ENCODE measurements at places on chromosomes 7 and 10.

GRCh38 chr7:31955641-31956040 is 114.6 kb downstream of the PDE1C start:
- no peak for DNase-seq

DNA sequence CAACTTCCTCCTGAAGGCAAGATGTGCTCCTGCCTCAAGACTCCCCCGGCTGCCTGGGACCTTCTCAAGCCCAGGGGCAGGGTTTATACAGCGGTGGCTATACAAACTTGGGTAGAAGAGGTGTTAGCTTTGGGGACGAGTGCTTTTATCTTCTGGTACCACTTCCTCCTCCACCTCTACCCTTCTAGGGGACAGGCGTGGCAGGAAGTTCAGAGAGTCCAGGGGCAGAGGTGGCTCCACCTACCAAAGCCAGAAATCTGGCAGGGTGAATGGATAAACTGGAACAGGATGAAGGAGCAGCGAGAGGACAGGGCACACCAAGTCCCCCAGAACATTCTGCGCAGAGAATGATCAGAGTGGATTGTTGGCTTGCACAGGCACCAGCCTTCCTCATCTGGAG is 24.0 kb upstream of the TM9SF3 start:
- DNase-seq, result no peak

DNA sequence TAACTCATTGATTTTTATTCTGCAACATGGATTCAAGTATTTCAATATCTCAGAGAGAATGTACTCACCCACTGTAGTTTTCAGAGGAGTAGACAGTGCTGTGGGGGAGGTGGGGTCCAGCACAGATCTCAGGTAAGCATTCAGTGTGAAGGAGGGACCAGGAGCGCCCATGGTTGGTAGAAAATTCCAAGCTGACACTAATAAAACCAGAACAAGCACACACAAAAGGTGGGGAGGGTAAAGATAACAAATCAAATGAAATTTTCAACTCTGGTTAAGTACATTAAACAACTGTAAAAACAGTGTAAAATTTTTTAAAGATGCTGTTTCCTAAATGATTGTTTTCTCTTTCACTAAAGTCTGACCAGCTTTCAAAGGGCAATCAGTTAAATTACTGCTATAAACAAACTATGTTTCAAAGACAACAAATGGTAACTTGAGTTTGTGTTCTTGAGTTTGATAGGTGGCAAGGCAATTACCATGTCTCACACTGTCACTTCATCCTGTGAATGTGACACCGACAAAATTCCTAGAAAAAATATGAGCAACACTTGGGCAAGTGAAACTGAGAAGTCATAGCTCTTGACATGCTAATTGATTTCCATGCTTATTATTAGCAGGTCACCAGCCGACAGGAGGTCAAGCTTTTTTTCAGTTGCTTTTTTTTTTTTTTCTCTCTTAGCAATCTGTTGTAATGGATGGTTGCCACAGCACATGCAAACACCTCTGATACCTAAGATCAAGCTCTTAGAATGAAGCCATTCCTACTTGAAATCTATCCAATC is 205.8 kb upstream of the SLC26A5 start:
- DNase-seq, result no peak

- DNase-seq, result no peak
Observed at GRCh38 chr10:96022739-96023138, 20.6 kb upstream of the CCNJ start.

DNA sequence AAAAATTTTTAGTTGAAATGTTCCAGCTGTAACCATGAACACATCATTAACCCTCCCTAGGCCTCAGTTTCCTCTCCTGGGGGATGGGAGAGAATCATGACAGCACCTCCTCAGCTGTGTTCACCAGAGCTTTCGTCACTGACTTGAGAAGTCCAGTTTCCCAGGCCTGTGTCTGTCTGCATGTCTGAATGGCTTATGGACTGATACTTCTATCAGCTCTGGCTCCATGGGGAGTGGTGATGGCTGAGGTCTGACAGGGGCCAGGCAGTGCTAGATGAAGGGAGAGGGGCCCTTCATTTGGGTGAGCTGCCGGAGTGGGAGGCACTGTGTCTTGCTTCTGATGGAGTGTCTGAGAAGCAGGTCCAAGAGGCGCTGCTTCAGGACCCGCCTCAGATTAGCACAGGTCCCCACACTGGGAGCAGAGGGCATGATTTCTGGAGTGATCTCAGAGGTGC is 192.9 kb downstream of the PTPN20 start:
- peak; percentile 95 for DNase-seq

GRCh38 chr10:31341552-31341951 is 22.5 kb downstream of the ZEB1 start:
- no peak for DNase-seq

GRCh38 chr10:121159670-121160069 is 308.5 kb downstream of the WDR11 start:
- no peak for DNase-seq

DNA sequence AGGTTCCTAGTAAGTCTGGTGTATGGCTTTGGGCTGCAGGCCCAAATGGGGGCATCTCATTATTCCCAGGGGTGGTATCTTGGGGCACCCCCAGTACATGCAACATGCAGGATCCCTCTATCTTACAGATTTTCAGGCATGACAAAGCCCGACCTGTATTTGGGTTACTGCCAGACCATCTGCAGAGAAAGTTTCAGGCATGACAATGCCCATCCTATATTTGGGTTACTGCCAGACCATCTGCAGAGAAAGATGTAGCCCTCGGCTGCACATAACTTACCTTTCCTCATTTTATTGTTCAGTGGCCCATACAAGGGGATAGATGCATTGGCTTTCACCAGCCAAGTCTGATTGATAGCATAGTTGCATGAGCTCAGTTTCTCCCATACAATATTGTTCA is 112.2 kb upstream of the RAB18 start:
- DNase-seq, result no peak

GRCh38 chr7:87475359-87476178 is at the start of gene ABCB4:
TSS of gene ABCB4 (minus strand) at chr7:87475680. CDS start at chr7:87475465, 215 bp downstream.
- peak; percentile 55 for DNase-seq

DNA sequence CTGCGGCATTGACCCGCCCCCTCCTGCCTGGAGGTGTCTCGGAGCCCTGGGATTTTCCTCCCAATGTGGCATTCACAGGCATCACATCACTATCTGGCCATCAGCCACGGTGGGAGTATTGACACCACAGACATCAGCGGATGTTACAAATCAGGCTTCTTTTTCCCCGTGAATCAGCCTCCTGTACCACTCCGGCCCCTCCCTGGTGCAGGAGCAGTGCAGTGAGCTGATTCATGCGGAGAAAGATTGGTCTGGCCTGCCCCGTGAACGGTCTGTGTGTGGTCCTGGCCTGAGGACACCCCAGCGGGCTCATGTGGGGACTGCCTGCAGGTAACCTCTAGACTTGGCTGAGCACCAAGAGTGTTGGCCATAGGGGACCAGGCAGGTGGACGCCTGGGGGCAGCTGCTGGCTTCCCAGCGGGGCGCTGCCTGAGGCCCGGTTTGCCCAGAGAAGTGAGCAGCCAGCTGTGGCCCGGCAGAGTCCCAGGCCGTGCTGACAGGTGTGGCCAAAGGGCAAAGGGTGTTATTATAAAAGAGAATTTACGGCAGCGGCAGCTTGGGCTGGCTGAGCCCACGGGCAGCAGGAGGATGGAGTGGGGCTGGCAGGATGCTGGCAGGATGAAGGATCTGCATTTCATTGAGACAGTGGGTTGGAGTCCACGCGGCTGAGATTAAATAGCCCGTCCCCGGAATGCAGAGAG is 32.1 kb upstream of the GNA12 start:
- DNase-seq, result no peak

DNA sequence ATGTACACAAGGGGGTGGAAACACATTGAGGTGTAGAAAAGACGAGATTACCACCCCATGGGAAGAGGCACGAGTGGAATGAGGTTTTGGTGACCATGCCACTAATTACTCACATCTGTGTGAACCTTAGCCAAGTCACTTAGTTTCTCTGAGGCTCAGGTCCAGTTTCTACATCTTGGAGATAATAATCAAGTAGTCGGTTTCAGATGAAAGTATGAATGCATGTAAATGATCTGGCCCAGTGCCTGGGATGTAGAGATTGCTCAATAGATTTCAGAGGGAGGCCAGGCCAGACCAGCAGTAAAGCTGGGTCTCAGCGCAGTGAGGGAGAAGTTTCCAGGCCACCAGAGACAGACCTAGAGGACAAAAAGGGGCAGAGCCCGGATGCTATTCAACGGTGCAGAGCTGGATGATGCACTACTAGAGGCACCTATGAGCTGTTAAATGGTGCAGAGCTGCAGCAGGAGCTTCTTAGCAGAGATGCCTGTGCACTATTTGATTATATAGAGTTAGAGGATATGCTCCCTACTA is 725.1 kb downstream of the GRID1 start:
- peak; percentile 47 for DNase-seq

GRCh38 chr7:2488272-2488645 is 12.1 kb upstream of the GRIFIN start:
- DNase-seq, result no peak

DNA sequence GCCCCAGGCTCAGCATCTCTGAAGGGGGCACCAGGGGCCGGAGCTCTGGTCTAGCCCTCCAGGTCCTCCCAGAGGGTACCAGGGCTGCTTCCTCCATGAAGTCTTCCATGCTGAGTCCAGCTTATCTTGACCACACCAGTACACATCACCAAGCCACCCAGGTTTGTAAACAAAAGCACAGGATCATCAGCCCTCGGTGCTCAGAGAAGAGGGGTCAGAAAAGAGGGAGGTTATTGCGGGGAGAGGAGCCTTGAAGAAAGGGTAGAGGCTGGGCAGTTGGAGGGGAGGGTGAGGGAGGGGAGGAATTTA is 23.9 kb downstream of the AQP1 start:
- no peak for DNase-seq

- DNase-seq, result no peak
Observed at GRCh38 chr7:18513343-18513742, 17.8 kb downstream of the HDAC9 start.

DNA sequence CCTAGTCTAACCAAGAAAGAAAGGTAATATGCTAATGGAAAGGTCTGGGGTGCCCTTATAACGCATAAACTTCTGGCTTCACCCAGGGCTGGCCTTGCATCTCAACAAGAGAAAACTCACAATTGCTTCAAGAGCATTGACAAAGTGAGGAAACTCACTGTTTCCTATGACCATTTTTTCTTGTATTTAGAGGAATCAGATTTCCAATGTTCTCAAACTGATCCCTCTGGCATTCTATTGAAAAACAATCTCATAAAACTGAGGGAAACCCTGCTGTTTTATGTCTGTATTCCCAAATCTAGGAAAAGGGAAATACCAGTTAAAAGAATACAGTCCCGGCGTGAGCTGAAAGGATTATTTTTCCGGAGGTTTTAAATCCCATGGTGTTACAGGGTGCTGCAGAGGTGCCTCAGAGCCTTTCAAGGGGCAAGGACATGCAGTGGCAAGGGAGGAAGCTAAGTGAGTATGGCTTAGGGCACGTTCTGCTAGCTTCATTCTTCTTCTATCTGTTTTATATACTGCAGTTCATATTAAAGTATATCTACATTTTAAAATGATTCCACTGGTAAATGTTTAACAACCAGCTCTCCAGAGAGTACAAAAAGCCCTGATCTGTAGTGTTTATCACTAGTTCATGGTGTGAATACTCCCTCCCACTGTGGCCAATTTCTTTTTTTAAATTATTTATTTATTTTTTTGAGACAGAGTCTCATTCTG is 68.7 kb downstream of the CAV1 start:
- DNase-seq, result no peak

DNA sequence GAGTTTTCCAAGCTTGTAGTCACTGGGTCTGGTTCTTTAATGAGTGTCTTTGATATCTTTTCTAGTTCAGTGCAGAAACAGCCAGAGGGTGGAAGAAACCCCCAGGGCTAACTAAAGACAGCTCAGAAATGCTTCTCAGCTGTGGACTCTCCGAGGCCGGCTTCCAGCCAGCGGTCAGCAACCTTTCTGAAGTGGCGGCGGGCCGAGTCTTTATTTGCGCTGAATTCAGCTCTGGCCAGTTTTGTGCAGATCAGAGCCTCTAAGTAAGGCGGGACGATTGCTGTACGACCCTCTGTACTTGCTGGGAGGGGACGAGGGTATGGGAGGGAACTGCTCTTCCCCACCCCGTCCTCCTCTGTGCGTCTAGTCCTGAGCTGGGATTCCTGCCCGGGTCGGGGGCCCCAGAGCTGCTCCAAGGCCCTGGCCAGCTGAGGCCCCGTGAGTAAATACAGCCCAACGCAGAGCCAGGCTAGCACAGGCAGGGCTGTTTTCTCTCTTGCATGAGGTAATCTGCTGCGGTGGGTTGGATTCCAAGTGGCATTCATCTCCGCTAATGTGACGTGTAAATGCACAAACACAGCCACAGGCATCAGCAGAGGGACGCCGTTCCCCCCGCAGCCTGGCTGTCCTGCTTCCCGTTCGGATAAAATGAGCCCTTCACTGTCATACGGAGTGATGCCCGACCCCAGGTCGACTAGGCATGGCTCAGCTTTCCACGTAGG is 159.8 kb downstream of the PIP4K2A start:
- DNase-seq, result peak; percentile 98

GRCh38 chr7:124171068-124171467 is 138.2 kb upstream of the TMEM229A start:
- peak; percentile 57 for DNase-seq

DNA sequence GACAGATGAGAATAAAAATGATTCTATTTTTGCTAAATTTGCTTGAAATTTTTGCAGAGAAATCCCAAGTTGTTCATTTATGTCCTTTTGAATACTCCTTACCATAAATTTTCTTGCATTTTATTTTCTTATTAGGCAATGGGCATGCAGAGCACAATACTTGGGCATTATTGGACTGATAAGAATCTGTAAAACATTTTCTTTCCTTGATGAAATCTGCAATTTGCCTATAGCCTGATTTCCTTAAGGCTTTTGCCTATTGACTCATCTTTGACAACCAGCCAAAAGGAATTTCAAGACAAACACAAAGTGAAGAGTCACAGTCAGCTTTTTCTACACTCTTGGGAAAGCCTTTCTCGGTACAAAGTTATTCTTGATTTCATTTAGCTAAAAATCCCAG is 30.5 kb upstream of the GNAT3 start:
- DNase-seq, result peak; percentile 28

GRCh38 chr7:123757095-123757494 is 8.3 kb upstream of the WASL start:
- no peak for DNase-seq

GRCh38 chr7:98514211-98515031 is 102.7 kb upstream of the NPTX2 start:
- DNase-seq, result no peak

DNA sequence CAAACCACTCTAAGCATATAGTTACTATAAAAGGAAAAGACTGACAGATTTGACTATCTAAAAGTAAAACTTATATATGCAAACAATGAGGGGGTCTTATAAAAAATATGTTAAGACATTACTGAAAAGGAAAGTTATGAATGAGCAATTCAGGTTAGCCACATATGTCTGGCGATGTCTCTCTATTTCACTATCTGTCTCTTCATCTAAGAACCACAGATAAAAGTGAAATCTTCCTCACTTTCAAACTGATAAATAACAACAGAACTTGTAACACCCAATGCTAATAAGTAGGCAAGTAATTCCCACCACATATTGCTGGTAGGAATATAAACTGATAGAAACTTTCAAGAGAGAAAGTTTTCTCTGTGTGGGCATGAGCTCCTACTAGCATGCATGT is 138.2 kb downstream of the CHCHD3 start:
- DNase-seq, result no peak

All from lung (tissue), 17 donors.